Stimulated activated CD8-positive, alpha-beta memory T cell treated with anti-CD3 and anti-CD28 coated beads, Interleukin-4, amount 100 ng/mL, for 24 hours (primary cell): ENCODE measurements at places on chromosomes 3 and 15.

GRCh38 chr15:91456921-91457320 lies 356.9 kb downstream of the SV2B start:
- no peak for DNase-seq

- DNase-seq = no peak
Measured at GRCh38 chr3:49352281-49352680, 5.9 kb downstream of the GPX1 start.

- DNase-seq = no peak
Measured at GRCh38 chr3:196985298-196985697, 16.7 kb upstream of the PIGZ start.

- no peak for DNase-seq
Measured at GRCh38 chr15:96124436-96124835, 206.1 kb upstream of the NR2F2 start.

GRCh38 chr3:106710596-106710995 lies 666.6 kb upstream of the CCDC54 start:
- no peak for DNase-seq

DNA sequence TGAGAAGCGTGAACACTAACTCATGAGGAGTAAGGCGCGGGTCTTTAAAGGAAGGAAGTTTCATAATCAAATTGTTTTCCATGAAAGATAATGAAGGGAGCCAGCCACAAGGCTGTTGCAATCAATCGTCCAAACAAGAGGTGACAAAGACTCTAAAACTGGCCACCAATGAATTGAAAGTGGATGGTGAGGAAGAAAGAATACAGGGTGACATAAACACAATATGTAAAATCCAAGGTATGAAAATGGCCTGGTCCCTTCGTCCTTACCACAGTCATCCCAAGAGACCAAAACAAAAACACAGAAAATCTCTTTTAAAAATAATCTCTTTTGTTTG lies 12.0 kb downstream of the CD86 start:
- no peak for DNase-seq

DNA sequence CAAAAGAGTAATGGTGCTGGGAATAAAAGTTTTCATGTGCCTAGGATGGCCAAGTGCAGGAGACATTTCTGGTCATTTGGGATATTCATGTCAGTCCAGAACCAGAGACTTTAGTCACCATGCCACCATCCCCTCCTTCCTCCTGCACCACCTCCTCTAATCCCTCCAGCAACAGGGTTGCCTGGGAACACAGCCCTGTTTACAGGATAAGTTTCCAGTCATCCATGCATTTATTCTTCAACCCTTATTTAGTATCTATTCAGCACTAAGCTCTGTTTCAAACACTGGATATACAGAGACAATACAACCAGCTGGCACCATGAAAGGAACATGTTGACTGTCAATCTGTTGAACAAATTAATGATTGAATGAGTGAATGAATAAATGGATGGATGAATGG lies 211.7 kb downstream of the CLSTN2 start:
- no peak for DNase-seq
